ENCODE measurements at places on chromosomes 7 and 10.

GRCh38 chr7:130887957-130888371, 154.0 kb upstream of the KLF14 start:
- no peak for DNase-seq

DNA sequence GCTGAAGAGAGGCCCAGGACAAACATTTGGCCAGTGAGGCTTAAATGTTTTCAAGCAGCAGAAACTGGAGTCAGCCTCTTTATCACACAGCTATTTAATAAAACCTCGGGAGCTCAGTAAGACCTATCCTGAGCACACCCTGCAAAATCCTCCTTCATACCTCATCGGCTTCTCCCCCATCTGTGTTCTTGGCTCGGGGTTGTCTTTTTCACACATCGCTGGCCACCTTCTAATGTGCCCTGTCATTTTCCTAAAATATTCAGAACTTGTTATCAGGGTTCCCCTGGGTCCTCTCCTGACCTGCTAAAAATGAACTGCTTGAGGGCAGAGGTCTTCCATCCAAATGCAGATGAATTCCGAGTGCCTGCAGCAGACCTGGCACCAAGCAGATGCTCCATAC, 310.3 kb upstream of the AKR1E2 start:
- no peak for DNase-seq

GRCh38 chr7:45920502-45921380, at the start of gene IGFBP3:
TSS of gene IGFBP3 (minus strand) at chr7:45921272. CDS start at chr7:45921140, 132 bp downstream.
- DNase-seq: no peak

DNA sequence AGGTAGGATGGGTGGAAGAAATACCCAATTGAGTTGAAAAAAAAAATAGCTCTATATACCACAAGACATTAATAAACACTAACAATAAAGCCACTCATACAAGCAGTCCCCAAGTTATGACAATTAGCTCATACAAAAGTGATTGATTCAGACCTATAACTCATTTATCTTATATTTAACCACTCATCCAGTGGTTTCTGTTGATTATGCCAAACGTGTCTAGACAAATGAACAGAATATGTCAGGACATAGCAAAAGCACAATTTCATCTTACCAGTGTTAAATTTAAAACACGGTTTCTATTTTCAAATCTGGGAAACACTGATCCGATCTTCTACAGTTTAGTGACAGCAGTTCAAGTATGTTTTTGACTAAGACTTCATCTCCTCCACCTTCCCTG, 17.0 kb downstream of the ABI1 start:
- DNase-seq: peak; percentile 43

GRCh38 chr10:52483587-52483986, 169.5 kb downstream of the DKK1 start:
- DNase-seq: no peak

- DNase-seq: no peak
These were observed 2.4 kb downstream of the AMPH start for GRCh38 chr7:38628630-38629385.

- no peak for DNase-seq
These were observed 6.6 kb downstream of the DMBT1 start for GRCh38 chr10:122567056-122567660.

- DNase-seq: no peak
These were observed 12.1 kb upstream of the NPVF start for GRCh38 chr7:25240340-25240739.

DNA sequence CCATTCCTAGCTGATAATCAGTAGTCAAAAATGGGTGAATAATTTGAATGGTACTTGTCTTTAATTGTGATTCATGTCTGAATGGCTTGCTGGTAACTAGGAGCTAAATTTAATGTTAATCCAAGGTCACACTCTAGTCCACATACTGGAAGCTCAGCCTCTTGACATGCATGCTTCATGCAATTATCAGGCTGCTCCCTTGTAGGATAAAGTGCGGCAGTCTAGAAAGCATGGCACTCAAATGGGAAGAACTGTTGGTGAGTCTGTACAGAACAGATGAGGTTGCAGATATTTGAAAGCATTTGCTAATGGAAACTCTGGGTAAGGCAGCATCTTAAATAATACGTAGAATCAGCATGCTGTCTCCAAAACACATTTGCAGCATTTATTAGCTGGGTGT, 499.4 kb downstream of the AUTS2 start:
- DNase-seq: no peak

DNA sequence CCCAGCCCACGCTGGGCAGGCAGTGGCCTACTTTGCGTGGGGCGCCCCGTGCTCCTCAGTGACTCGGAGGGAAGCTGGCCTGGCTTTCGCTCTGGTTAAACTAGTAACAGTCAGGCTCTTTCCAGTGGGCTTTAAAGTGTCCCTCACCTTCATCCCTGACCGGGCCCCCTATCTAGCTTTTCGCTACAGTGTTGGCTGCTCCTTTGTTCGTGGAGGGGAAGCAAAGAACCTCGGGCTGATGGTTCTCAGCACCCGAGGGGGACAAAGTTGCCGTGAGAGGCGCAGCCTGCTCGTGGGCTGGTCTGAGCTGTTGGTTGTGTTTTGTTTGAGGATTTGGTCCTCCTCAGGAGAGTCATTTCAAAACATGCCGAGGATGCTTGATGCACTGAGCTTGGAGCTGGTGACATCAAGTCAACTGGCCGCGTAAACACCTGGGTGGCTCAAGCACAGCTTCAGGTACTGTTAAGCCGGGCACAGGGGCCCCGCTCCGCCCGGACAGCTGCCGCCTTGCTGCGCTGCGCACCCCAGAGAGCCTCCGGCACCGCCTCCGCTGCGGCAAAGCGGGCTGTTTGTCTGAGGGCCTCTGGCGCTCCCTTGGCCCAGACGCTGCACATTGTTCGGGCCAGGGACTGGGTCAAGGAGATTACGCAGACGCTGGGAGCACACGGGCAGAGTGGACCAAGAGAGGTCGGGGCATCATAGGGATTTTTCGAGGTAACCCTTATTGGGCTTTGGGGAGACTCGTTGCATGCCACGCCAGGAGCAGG, 1.6 kb downstream of the DLX6 start:
- DNase-seq: no peak

DNA sequence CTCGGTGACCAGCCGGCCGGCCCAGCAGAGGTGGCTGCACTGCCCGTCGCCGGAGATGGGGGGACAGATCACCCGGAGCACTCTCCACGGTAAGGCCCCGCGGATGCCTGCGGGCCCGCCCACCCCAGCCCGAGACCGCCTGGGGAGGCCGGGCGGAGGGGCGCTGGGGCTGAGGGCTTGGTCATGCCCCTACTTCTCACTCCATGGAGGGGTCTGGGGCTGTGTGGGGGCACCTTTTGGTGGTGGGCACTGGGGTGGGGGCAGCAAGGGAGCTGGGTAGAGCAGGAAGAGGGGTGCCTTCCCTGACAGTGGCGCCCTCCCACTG, 61.8 kb downstream of the NEURL1 start:
- no peak for DNase-seq

- DNase-seq: no peak
These were observed 16.8 kb upstream of the LRRC72 start for GRCh38 chr7:16509829-16510228.

DNA sequence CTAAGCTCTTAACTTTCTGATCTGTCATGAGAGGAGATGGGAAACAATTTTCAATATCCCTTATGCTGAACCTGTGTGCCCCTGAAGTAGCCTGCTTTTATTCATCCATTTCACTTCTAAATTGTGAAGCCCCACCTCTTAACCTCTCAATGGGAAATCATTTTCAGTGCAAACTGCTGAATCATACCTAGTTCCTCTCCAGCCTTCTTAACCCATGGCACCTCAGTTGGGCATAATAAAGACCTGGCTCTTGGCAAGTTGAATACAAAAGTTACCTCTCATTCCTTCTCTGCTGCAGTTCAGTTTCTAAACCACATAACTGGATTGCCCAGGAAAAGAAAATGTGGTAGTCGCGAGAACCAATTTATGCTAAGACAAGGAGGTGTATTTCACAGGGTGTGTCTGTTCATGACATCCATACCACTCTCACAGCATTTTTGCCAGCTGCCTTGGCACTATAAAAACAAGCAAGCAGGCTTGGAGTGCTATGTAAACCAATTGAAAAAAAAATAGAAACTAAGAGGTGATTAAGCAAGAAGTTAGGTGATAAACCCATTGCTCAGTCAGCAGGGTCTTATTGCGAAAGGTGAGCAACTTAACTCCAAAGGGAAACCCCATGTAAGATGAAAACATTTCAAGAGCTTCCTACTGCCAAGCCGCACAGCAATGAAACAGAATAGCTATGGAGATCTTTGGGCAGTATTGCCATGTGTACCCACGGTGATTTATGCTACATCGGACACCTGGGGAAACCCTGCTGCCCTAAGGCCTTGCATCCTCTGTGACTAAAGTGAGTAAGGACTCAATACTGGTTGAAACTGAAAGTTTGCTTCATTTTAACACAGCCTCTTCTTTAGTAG, 57.0 kb upstream of the DKK1 start:
- peak; percentile 91 for DNase-seq

- no peak for DNase-seq
These were observed 18.3 kb upstream of the HBP1 start for GRCh38 chr7:107150375-107151073.

DNA sequence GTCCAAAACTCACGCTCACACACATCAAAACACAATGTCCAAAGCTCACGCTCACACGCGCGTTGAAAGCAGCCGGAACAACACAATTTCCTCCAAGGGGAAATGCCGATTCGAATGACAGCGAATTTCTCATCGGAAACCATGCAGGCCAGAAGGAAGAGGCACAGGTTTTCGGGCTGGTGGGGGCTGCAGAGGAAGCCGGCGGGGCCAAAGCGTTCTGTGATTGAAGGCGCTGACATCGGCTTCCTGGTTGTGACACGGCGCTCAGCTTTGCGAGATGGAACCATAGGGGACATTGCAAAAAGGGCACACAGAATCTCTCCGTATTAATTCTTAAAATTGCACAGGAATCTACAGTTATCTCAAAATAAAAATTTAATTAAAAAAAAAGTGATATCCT, 61.3 kb downstream of the FOXL3 start:
- DNase-seq: no peak

DNA sequence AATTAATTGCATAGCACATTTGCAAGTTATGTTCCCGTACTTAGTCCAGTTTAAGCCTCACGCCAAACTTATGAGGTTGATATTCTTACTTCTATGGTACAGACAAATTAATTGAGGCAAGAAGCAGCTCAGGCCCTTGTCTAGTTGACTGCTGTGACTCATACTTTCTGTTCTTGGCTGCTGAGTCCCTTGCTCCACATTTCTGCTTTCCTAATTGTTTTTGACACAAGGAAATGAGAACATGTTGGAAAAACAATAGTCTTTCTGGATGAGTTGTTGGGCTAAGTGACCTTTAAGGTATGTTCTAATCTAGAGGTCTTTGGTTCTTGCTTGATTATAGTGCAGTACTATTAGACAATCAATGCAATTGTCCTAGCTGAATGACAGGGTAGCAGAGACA, 331.8 kb downstream of the NRG3 start:
- DNase-seq: no peak

DNA sequence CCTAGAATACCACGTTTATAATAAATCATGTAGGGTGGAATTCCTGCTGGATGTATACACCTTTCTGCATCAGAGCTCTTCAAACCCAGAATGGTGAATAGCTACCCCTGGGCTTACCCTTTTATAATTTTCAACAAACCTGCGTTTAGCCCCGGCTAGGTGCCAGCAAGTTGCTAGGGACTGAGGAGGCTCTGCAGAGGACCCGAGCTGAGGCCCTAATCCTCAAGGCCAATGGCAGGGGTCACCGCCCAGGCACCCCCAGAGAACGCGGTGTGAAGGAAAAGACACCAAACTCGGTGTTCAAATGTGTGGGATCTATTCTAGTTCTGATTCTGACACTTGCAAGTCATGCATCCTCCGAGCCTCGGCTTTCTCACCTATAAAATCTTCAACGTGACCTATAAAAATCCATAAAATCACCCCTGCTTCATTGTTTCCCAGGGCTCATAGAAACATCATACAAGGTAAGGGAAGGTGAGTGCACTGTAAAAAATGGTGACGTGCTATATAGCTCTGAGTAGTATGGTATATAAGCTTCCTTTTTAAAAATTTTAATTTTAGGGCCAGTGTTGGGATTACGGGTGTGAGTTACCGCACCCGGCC, 2.5 kb upstream of the ANXA11 start:
- DNase-seq: no peak

GRCh38 chr10:101329341-101330032, 24.5 kb upstream of the BTRC start:
- DNase-seq: no peak

GRCh38 chr7:87013840-87014190, 45.6 kb downstream of the ELAPOR2 start:
- no peak for DNase-seq

GRCh38 chr7:46003896-46004875, 83.1 kb upstream of the IGFBP3 start:
- peak; percentile 89 for DNase-seq

GRCh38 chr10:89226891-89227290, 19.8 kb upstream of the CH25H start:
- DNase-seq: no peak

GRCh38 chr7:158373476-158374133, 214.0 kb downstream of the PTPRN2 start:
- DNase-seq: no peak

DNA sequence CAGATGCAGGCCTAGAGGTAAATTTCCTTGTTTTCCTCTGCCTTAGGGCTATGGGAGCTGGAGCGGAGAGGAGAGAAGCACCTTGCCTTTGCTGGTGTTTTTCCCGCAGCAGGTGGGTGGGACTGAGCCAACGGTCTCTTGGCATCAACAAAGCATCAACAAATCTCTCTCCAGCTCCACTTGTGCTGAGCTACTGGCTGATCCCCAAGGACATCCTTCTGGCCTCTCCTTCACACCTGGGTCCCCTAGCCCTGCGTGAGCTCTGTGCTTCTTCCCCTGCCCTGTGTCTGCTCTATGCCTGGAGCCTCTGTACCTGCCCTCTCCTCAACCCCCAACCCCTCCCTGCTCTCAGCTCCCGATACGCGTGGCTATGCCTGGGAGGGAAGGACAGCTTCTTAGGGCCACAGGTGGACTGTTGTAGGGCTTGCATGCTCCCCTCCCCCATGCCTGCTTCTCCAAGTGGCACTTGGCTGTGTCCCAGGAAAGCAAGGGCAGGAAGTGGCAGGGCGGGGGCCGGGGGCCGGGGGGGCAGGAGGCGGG, 3.2 kb upstream of the CLDN4 start:
- no peak for DNase-seq

Data from epithelial cell of prostate (primary cell).